ENCODE measurements at places on chromosomes 3 and 15. TPM values are rescaled to one million over a fixed set of nuclear protein-coding genes. Genes with fewer than 3 reads are reported as not detected.

- no peak for DNase-seq
These were observed 1039.2 kb downstream of the ROBO1 start for GRCh38 chr3:78728406-78729145.

DNA sequence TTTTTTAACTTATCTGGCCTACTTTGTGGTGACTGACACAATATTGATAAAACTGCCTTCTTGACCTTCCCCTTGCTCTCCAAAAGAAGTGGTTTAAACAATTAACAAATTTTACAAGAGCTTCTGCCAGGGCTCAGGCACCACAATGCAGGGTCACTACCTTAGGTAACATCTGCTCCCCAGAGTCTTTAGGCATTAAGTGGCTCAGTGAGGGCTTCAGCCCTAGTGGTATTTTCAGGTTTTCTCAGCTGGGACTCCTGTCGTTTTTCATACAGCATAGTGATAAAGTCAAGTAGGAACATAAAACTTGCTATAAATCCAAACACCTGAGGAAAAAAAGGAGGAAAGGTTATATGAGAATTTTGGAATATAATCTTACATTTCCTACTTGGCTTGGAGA lies 18.9 kb downstream of the CMTM6 start:
- DNase-seq: no peak

DNA sequence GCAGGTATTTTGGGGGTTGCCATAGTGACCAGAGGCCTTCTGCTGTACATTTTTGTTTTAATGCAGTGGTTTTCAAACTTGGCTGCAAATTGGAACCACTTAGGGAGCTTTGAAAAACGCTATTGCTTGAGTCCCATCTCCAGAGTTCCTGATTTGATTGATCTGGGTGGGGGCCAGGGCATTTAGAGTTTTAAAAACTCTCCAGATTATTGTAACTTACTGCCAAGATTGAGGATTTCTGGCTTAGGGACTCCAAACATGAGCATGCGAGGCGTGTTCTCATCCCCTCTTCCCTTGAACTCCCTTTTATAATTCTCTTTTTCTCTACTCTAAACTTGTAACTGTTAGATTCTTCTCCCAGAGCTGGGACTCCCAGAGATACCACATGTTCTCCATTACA lies 340.8 kb upstream of the SUCLG2 start:
- no peak for DNase-seq

DNA sequence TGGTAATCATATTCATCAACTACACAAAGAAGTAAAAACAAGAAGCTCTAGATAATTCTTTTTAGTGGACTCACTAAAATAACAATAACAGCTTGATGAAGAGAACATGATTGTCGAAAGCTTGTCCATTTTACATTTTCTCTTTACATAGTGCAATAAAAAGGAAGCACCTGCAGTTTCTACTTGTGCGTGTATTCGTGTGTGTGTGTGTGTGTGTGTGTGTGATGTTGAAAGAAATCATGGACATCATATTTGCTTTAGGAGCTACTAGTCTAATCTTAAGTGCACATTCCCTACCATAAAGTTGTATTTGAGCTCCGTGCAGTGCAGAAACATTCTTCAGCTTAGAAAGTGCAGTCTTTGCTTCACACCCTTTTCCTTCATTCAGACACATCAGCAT lies 288.8 kb downstream of the ZBTB20 start:
- no peak for DNase-seq

- DNase-seq: no peak
These were observed 147.5 kb downstream of the ALDH1A2 start for GRCh38 chr15:57917998-57918397.

- DNase-seq: no peak
These were observed 233.3 kb downstream of the TIGIT start for GRCh38 chr3:114527036-114527644.

The MYH15 gene
- total RNA-seq: 0.22 TPM

The KIF15 gene
- 11.8 TPM for total RNA-seq

The CHL1 gene
- 0.17 TPM for total RNA-seq

The LRRIQ4 gene
- not detected for total RNA-seq
